NCI-H2029 (cell line): ENCODE measurements at places on chromosomes 5 and 9.

GRCh38 chr9:110897943-110898342 lies 140.3 kb downstream of the LPAR1 start:
- no peak for DNase-seq

DNA sequence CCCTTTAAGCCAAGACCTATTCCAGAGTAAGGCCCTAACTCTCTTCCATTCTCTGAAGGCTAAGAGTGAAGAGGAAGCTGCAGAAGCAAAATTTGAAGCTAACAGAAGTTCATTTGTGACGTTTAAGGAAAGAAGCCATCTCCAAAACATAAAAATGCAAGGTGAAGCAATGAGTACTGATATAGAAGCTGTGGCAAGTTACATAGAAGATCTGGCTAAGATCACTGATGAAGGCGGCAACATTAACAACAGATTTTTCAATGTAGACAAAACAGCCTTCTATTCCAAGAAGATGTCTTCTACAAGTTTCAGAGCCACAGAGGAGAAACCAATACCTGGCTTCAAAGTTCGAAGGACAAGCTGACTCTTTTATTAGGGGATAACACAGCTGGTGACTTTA lies 1143.4 kb downstream of the CDH12 start:
- DNase-seq, result no peak

GRCh38 chr5:160655717-160656116 lies 196.3 kb downstream of the ATP10B start:
- DNase-seq, result no peak

GRCh38 chr5:72550595-72550994 lies 43.4 kb upstream of the ZNF366 start:
- no peak for DNase-seq

DNA sequence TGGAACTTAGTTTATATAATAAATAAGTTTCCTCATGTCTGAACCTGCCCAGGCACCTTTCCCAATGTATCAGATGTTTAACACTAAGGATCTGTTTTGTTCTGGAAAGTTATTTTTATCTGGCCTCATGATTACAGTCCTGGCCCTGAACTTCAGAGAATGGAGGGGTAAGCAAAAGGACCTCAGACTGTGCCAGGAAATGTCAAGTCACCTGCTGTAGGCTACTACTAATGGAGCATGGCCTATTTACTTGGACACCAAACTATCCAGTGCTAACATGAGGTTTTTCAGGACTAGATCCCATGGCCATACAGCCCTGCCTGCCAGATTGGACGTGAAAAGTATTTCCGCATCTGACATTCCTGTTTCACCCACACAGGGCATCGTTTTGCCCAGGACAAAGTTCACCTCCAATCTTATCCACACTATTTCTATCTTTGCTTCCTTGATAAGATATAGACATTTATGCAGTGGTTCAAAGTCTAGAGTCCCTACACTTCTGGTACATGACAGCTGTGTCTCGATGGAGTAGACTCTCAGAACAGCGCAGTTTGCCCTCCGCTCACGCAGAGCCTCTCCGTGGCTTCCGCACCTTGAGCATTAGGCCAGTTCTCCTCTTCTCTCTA lies at the start of gene BTNL8:
BTNL8 (plus strand) TSS at position 539 of the 626 bp plus-strand sequence. CDS start 152 bp downstream, outside the sequence.
- no peak for DNase-seq

DNA sequence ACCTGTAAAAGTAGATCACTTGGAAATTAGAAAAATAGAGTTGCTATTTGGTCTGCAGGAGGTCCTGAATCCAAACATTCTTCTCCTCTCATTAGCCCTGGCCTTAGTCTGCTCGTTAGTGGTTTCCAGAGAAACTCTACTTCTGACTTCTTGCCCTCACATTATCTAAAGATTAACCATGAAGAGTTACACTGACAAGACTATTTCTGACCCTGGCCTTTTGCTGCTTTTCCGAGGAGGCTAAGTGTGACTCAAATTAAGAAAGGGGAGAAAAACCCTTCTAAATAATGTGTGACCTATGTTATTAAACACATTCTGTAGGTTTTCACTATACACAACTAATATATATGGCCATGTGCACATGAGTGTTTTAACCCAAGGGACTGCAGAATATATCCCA lies 302.4 kb downstream of the RAB3C start:
- no peak for DNase-seq

DNA sequence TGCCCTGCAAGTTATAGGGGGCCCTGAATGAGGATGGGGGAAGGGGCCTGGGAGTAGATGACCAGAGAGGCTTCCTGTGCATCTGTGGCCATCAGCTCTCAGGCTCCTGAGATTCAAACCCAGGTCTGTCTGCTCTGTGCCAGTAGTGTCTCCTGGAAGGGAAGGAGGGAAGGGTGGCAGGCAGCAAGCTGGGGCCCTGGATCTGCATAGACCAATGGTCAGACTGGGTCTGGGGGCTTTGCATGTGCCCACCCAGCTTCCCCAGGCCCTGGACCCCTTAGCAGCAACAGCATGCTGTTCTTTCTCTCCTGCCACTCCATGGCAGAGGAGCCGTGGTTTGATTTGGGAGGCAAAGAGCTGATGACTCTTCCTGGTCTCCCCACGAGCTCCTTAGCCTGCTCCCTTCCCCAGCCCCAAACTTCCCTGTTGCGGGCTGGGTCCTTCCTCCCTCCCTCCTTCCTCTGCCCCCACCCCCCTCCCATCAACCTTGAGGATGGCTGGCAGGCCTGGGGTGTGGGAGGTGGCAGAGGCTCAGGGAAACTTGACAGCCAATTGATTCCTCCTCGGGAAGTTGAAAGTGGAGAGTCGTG lies 31.6 kb downstream of the DAB2IP start:
- no peak for DNase-seq
